ENCODE measurements at places on chromosomes 4 and X. TPM values are rescaled to one million over a fixed set of nuclear protein-coding genes. Genes with fewer than 3 reads are reported as not detected.

The DCAF8L2 gene
- polyA plus RNA-seq = not detected

The OCIAD2 gene
- 39.8 TPM for polyA plus RNA-seq

The SHISA3 gene
- 0.39 TPM for polyA plus RNA-seq

The C4orf51 gene
- not detected for polyA plus RNA-seq

The CFAP299 gene
- polyA plus RNA-seq = not detected

The IL15 gene
- polyA plus RNA-seq = 6.5 TPM

The MBNL3 gene
- polyA plus RNA-seq = 3.4 TPM

The POU3F4 gene
- not detected for polyA plus RNA-seq

The RADX gene
- polyA plus RNA-seq = 2.0 TPM

The MMGT1 gene
- polyA plus RNA-seq = 7.5 TPM

The ANKRD50 gene
- 3.3 TPM for polyA plus RNA-seq

The MUC7 gene
- not detected for polyA plus RNA-seq

The CFAP47 gene
- polyA plus RNA-seq = not detected

The DUSP21 gene
- not detected for polyA plus RNA-seq

The RAB40AL gene
- 0.05 TPM for polyA plus RNA-seq

The DSPP gene
- not detected for polyA plus RNA-seq

The SLIT2 gene
- polyA plus RNA-seq = 1.2 TPM

The ASB9 gene
- 0.88 TPM for polyA plus RNA-seq

The HTN3 gene
- not detected for polyA plus RNA-seq

The MAGEA6 gene
- not detected for polyA plus RNA-seq

Data from esophagus (tissue), 2 donors.